ENCODE measurements at places on chromosomes 6 and 20. TPM values are rescaled to one million over a fixed set of nuclear protein-coding genes. Genes with fewer than 3 reads are reported as not detected.

BNIP5 gene
- not detected for polyA plus RNA-seq

SFTA2 gene
- 0.34 TPM for polyA plus RNA-seq

MRPL14 gene
- 77.9 TPM for polyA plus RNA-seq

HTR1B gene
- polyA plus RNA-seq = not detected

NQO2 gene
- 44.4 TPM for polyA plus RNA-seq

MRAP2 gene
- not detected for polyA plus RNA-seq

ETV7 gene
- 1.1 TPM for polyA plus RNA-seq

ANKRD66 gene
- polyA plus RNA-seq = not detected

- H3K4me1 ChIP-seq = peaks cover 10% of the 10 kb centered on the region
- DNase-seq = no peak
- no peaks in the 10 kb centered on the region for H3K36me3 ChIP-seq
- no peak overlapping the region for H3K4me3 ChIP-seq
- no peaks in the 10 kb centered on the region for H3K27me3 ChIP-seq
Measured at GRCh38 chr20:3101251-3101650, 16.7 kb upstream of the AVP start.

GRCh38 chr20:53608456-53609452 is 15.1 kb upstream of the ZNF217 start:
- H3K4me1 ChIP-seq = peaks cover 22% of the 10 kb centered on the region
- H3K27ac ChIP-seq = peak overlapping the region; percentile 67
- no peaks in the 10 kb centered on the region for H3K27me3 ChIP-seq
- no peaks in the 10 kb centered on the region for H3K36me3 ChIP-seq

- H3K27ac ChIP-seq = no peak overlapping the region
- H3K27me3 ChIP-seq = no peaks in the 10 kb centered on the region
- H3K4me3 ChIP-seq = no peak overlapping the region
- no peak for DNase-seq
- H3K36me3 ChIP-seq = no peaks in the 10 kb centered on the region
Measured at GRCh38 chr20:61404303-61404702, 152.2 kb downstream of the CDH4 start.

GRCh38 chr20:47724910-47725247 is 60.4 kb downstream of the SULF2 start:
- DNase-seq = no peak

GRCh38 chr6:150224820-150225219 is 82.0 kb downstream of the PPP1R14C start:
- H3K36me3 ChIP-seq = no peaks in the 10 kb centered on the region
- no peaks in the 10 kb centered on the region for H3K27me3 ChIP-seq
- H3K4me1 ChIP-seq = no peaks in the 10 kb centered on the region
- H3K27ac ChIP-seq = no peak overlapping the region
- DNase-seq = no peak

DNA sequence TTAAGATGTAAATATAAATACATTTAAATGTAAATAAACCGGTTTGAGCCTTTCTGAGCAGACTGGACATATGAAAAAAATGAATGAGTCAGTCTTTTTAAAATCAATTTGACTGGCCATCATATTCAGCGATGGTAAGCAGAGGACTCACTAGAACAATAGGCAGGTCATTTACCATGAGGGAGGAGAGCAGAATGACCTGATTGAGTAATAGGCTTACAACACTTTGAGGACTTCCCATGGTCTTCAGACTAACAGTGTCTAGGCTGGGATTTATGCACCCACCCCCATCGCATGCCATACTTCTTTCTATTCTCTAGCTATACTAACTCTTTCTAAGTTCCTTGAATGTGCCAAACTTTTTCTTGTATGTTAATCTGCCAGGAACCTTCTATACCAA is 241.9 kb upstream of the RAB32 start:
- H3K4me3 ChIP-seq = no peak overlapping the region
- no peak for DNase-seq
- no peaks in the 10 kb centered on the region for H3K4me1 ChIP-seq
- H3K36me3 ChIP-seq = no peaks in the 10 kb centered on the region

- H3K27ac ChIP-seq = no peak overlapping the region
- DNase-seq = no peak
- H3K4me3 ChIP-seq = no peak overlapping the region
- H3K4me1 ChIP-seq = no peaks in the 10 kb centered on the region
- H3K27me3 ChIP-seq = no peaks in the 10 kb centered on the region
- no peaks in the 10 kb centered on the region for H3K36me3 ChIP-seq
Measured at GRCh38 chr6:68572525-68572924, 62.6 kb upstream of the ADGRB3 start.

DNA sequence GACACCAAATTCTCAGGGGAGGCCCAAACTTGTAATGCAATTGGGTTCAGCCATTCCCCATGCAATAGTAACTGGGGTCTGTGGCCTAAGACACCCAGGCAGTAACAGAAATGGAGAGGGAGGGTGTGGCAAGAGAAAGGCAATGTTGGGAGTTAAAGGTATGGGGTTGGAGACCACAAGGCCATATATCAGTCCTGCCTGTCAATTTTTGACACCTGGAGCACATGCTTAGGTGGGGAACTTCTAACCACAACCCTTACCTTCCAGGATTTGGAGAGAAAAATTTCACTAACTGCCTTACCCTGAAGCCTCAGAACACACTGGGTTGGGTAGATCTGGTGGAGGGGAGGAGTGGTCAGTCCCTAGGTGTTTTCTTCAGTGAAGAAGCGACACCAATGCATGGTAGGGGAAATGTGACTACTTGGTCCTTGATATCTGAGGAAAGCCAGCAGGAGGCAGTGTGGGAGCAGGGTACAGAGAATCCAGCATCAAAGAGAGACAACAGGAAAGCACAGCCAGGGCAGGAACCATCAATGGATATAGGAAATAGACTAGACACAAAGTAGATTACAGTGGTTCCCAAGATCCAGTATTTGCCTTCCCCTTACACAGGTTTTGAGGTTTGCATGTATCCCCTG is 6.8 kb upstream of the USP49 start:
- DNase-seq = peak; percentile 43
- no peak overlapping the region for H3K27ac ChIP-seq
- H3K36me3 ChIP-seq = no peaks in the 10 kb centered on the region
- no peak overlapping the region for H3K4me3 ChIP-seq
- no peaks in the 10 kb centered on the region for H3K27me3 ChIP-seq

DNA sequence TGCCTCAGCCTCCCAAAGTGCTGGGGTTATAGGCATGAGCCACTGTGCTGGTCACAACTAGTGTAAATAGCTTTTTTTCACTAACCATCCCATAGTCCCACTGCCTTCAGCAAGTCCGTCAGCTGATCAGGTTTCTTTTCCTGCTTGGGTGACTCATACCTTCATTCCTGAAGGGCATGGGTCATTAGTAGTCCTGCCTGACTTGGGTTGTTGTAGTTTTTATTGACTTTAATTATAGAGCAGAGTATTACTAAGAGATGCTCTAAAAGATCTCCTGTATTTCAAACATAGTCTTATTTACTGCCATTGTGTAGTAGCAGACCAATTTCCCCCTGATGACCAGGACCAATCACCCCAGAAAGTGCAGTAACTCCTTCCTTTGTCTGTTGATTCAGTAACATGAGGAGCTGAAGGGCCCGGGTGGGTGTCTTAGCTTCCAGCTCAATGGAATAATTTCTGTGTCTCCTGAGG is 25.8 kb downstream of the HLA-C start:
- DNase-seq = no peak
- no peak overlapping the region for H3K4me3 ChIP-seq

GRCh38 chr6:36302227-36302976 is 32.5 kb downstream of the PNPLA1 start:
- H3K4me1 ChIP-seq = no peaks in the 10 kb centered on the region
- H3K27ac ChIP-seq = no peak overlapping the region
- H3K36me3 ChIP-seq = no peaks in the 10 kb centered on the region
- H3K27me3 ChIP-seq = no peaks in the 10 kb centered on the region
- H3K4me3 ChIP-seq = no peak overlapping the region

- DNase-seq = no peak
- peaks cover 43% of the 10 kb centered on the region for H3K36me3 ChIP-seq
- no peaks in the 10 kb centered on the region for H3K4me1 ChIP-seq
- no peak overlapping the region for H3K27ac ChIP-seq
- no peaks in the 10 kb centered on the region for H3K27me3 ChIP-seq
Measured at GRCh38 chr6:152273638-152274037, 363.5 kb downstream of the SYNE1 start.

- no peaks in the 10 kb centered on the region for H3K4me1 ChIP-seq
- no peak overlapping the region for H3K4me3 ChIP-seq
- H3K27me3 ChIP-seq = no peaks in the 10 kb centered on the region
Measured at GRCh38 chr6:34455831-34456230, 10.0 kb upstream of the PACSIN1 start.

- no peak for DNase-seq
- no peak overlapping the region for H3K27ac ChIP-seq
- H3K4me3 ChIP-seq = no peak overlapping the region
- no peaks in the 10 kb centered on the region for H3K27me3 ChIP-seq
- no peaks in the 10 kb centered on the region for H3K4me1 ChIP-seq
Measured at GRCh38 chr6:143867236-143867635, 3.0 kb downstream of the ZC2HC1B start.

- H3K27me3 ChIP-seq = no peaks in the 10 kb centered on the region
Measured at GRCh38 chr6:131029626-131030297, 33.3 kb downstream of the EPB41L2 start.

DNA sequence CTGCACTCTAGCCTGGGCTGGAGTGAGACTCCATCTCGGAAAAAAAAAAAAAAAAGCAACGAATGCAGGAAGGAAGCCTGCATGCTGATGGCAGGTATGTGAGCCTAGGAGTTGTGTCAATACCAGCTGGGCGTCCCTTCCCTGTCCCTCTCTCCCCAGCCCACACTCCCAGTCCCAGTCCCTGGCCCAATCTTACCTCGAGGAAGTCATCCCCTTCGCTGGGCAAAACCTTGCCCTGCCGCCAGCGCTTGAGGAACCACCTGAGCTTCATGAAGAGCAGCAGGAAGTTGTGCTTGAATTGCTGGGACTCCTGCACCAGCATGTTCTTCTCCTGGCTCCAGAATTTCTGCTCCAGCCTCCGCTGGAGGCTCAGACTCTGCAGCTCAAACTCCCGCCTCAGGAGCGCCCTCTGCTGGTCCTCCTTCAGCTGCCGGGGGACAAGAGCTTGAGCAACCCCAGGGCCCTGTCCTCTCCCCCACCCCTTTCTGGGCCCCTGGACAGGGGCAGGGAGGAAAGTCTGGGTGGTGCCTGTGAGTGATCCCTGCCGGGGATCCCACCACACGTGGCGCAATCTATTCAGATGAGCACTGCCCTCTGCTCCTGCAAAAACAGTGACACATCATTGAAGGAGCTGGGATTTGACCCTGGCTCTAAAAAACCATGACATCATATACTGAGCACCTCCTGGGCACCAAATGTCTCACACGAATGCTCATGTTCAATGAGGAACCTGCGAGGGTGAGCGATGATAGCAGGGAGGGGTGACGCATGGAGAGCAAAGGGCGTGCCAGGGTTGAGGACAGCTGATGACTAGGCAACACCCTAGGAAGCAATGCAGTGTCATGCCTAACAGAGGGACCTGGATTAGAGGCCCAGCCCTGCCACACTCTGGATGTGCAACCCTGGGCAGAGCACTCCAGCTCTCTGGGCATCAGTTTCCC is 35.0 kb upstream of the DSN1 start:
- no peaks in the 10 kb centered on the region for H3K36me3 ChIP-seq
- no peaks in the 10 kb centered on the region for H3K27me3 ChIP-seq

GRCh38 chr6:13550656-13551055 is 23.7 kb upstream of the SIRT5 start:
- no peaks in the 10 kb centered on the region for H3K36me3 ChIP-seq
- H3K27me3 ChIP-seq = no peaks in the 10 kb centered on the region
- no peak for DNase-seq
- H3K4me1 ChIP-seq = no peaks in the 10 kb centered on the region

GRCh38 chr20:33567949-33568348 is 78.1 kb downstream of the CBFA2T2 start:
- H3K4me1 ChIP-seq = no peaks in the 10 kb centered on the region
- H3K4me3 ChIP-seq = no peak overlapping the region
- H3K27ac ChIP-seq = no peak overlapping the region
- no peaks in the 10 kb centered on the region for H3K27me3 ChIP-seq

DNA sequence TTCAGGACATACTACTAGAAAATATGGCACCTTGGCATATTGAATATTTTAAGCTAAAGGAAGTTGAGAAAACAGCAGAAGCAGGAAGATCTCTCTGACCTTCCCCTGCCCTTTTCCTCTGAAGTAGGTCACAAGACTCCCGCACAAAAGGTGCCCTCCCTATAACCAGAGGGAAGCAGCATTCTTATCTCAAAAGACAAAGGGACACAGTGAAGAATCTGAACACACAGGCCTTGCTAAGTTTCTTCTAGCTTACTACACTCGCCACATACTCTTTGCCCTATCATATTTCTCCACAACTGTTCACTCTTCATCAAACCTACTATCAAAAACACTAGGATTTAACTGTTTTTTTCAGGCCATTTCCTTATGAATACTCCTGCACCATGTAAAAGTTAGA is 151.2 kb downstream of the ELOVL4 start:
- H3K36me3 ChIP-seq = no peaks in the 10 kb centered on the region
- H3K4me3 ChIP-seq = no peak overlapping the region
- no peak overlapping the region for H3K27ac ChIP-seq
- no peaks in the 10 kb centered on the region for H3K27me3 ChIP-seq
- H3K4me1 ChIP-seq = no peaks in the 10 kb centered on the region
- DNase-seq = no peak

DNA sequence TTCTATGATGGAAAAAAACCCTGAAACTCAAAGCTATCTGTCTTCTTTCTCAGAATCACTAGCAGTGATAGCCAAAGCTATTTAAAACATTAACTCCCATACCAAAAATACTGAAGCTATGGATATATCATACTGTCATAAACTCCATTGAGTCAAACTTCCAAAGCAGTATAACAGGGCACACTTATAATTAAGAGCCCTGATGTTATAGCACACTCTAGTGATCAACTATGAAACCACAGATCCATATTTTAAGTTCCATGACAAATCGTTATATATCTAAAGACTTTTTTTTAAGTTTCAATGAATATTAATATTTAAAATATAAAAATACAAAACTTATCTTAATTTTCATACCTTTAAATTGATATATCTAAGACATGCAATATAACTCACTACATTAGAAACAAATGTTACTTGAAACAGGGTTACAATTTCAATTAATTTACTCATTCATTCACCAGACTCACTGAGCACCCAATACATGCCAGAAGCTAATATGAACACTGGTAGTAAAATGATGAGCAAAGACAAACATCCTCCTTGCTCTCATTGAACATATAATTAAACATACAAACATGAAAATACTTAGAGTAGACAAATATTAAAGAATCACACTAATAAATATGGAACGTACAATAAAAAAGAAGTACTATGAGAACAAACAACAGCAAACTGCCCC is 69.3 kb downstream of the IBTK start:
- no peaks in the 10 kb centered on the region for H3K27me3 ChIP-seq
- peaks cover 3% of the 10 kb centered on the region for H3K36me3 ChIP-seq
- no peak overlapping the region for H3K27ac ChIP-seq
- no peaks in the 10 kb centered on the region for H3K4me1 ChIP-seq
- no peak for DNase-seq

- no peak for DNase-seq
- H3K27me3 ChIP-seq = no peaks in the 10 kb centered on the region
- H3K4me1 ChIP-seq = no peaks in the 10 kb centered on the region
- no peaks in the 10 kb centered on the region for H3K36me3 ChIP-seq
Measured at GRCh38 chr6:38016824-38017223, 197.3 kb downstream of the ZFAND3 start.

GRCh38 chr6:90663873-90664272 is 77.0 kb upstream of the MAP3K7 start:
- H3K36me3 ChIP-seq = no peaks in the 10 kb centered on the region
- H3K27me3 ChIP-seq = no peaks in the 10 kb centered on the region
- no peak overlapping the region for H3K27ac ChIP-seq
- DNase-seq = no peak
- no peak overlapping the region for H3K4me3 ChIP-seq
- H3K4me1 ChIP-seq = no peaks in the 10 kb centered on the region

GRCh38 chr20:62493253-62493885 is 17.6 kb upstream of the GATA5 start:
- H3K27ac ChIP-seq = no peak overlapping the region
- H3K4me3 ChIP-seq = no peak overlapping the region
- no peak for DNase-seq
- H3K36me3 ChIP-seq = no peaks in the 10 kb centered on the region
- no peaks in the 10 kb centered on the region for H3K4me1 ChIP-seq
- no peaks in the 10 kb centered on the region for H3K27me3 ChIP-seq
